ENCODE measurements at places on chromosomes 6 and 20.

GRCh38 chr20:3846378-3846739 is 275 bp upstream of the MAVS start:
- no peak for DNase-seq

- DNase-seq: no peak
Observed at GRCh38 chr6:128150376-128150775, 249.5 kb upstream of the THEMIS start.

DNA sequence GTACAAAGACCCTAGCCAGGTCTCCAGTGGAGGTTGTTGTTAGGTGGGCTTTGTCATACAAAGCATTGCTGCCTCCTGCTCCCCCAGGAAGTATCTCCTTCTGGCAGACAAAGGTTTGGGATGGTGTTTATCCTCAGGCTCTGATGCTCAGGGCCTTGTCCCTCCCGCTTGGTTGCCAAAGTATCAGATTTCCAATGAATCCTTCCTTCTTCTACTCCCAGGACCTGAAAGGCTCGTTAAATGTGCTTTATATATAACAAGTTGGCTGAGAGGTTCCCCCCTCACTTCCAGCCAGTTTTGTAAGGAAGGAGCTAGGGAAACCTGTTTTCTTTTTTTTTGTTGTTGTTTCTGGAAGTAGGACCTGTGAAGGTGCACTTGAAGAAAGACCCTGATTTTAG is 14.4 kb downstream of the PTK7 start:
- DNase-seq: no peak

DNA sequence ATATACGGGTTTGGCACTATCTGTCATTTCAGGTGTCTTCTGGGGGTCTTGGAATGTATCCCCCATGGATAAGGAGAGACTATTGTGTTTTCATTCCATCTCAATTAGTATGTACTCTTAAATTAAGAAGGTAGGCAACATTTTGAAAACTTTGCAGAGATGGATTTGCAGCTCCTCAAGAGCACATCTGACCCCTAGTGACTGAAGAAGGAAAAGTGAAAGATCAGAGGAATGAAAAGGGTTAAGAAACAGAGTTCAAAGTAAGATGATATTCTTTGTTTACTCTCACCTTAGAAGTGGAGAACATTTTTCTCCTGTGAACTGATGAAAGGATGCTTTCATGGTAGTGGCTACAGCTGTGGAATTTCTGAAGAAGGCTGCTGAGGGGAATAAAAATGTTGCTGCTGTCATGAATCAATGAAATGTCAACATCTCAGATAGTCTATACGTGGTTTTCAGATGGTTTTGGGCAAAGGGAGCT is 41.5 kb downstream of the SH3BGRL2 start:
- no peak for DNase-seq

DNA sequence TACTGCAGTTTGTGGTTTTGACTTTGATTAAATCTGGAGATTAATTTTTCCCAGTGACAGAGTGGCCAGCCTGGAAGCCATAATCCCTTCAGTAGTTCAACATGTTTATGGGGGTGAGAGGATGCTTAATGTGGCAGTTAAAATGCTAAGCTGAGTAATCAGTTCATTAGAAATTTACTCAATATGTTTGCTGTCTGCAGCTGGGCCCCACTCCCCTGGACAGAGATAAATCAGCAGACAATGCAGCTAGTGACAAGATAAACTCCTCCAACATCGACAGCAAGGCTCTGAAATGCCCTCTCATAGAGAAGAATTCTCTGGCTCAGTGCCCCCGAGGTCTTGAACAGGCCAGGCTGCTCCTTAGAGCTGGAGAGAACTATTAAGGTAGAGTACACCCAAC is 101.9 kb downstream of the LRFN2 start:
- DNase-seq: no peak

DNA sequence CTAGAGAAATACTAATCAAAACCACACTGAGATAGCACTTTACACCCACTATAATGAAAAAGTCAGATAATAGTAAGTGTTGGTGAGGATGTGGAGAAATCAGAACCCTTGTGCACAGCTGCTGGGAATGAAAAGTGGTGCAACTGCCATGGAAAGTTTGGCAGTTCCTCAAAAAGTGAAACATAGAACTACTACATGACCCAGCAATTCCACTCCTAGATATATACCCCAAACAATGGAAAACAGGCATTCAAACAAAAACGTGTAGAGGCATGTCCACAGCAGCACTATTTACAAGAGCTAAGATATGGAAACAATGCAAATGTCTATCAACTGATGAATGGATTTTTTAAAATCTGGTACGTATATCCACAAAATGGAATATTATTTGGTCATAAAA is 117.5 kb upstream of the C6orf118 start:
- DNase-seq: no peak

DNA sequence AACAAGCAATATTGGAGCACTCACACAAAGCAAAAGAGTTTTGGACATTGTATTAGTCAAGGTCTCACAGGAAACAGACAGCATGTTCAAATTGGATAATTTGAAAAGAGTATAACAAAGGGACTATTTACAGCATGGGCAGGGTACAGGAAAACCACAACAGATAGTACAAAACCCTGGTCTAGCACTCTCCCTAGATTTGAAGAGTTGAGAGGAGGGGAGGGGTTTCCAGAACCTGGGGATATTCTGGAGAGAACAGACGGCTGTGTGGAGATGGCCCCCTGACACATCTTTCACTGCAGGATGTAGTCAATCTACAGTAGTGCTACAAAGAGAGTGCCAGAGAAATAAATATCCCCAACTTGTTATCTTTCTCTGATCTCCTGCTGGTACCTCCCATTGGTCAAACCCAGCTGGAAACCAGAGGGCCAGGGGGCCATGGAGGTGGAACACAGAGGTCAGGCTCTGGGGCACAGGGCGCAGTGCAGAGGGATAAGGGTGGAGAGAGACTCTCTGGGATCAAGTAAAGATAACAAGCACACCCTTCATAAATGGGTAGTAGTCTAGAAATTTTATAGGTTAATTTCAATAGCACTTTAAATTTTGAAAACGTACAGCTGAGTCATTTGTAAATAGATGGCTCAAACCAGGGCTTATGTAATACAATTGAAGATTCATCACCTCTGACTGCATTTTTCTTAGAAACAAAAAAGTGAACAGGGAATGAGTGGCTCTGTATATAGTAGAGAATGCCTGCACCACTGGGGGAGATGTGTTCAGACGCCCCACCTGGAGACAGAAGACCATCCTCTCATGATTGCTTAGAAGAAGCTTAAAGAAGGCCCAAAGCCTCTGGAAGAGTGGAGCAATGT is 25.7 kb downstream of the RCAN2 start:
- DNase-seq: no peak

- no peak for DNase-seq
Observed at GRCh38 chr6:155466539-155466938, 10.9 kb upstream of the NOX3 start.

DNA sequence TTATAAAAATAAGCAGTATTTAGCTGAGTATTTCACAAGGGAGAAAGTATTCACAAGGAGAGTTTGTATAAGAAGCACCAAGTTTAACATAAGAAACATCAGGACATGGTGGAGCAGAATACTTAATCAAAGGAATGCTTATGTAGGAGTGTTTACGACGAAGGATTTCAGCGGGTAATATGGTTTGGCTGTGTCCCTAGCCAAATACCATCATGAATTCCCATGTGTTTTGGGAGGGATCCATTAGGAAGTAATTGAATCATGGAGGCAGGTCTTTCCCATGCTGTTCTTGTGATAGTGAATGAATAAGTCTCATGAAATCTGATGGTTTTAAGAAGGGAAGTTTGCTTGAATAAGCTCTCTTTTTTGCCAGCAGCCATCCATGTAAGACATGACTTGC is 1099.1 kb upstream of the ADGRB3 start:
- DNase-seq: no peak

DNA sequence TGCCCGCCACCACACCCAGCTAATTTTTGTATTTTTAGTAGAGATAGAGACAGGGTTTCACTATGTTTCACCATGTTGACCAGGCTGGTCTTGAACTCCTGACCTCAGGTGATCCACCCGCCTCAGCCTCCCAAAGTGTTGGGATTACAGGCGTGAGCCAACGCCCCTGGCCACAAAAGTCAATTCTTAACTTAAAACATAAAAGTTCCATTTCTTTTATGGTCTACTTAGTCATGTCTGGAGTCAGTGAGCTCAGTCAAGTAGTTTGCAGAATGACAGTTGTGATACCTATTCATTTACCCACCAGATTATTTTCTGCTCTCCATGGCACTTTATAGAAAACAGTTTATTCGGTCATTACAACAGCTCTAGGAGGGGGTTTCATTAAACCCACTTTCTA is 103.1 kb upstream of the ESR1 start:
- no peak for DNase-seq

DNA sequence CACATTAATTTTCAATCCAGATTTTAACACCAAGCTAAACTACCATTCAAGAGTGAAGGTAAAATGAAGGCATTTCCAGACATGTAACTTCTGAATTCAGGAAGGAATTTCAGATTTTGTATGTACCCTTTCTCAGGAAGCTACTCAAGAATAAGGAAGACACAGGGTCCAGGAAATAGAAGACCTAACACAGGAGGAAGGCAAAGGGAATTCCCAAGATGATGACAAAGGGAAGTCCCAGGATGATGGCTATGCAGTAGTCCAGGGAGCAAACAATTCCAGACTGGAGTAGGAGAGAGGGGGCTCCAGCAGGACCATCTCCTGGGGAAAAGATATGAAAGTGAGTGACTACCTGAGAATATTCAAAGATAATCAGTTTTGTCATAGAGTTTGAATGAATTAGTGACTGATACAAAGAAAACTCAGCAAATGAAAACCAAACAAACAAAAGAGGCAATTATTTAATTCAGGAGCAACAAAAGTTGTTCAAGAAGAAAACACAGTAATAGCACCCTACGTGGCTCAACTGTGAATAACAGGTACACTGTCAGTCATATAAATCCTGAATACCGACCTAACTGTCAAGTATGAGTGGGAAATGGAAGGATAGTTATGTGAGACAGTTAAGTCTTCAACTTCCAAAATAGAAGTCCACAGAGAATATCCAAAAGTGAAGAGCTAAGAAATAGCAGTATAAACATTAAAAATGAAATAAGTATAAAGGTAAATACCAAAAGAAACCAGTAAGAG is 4.0 kb downstream of the RNF24 start:
- no peak for DNase-seq

GRCh38 chr20:20341371-20341770 is 26.5 kb upstream of the INSM1 start:
- DNase-seq: no peak

DNA sequence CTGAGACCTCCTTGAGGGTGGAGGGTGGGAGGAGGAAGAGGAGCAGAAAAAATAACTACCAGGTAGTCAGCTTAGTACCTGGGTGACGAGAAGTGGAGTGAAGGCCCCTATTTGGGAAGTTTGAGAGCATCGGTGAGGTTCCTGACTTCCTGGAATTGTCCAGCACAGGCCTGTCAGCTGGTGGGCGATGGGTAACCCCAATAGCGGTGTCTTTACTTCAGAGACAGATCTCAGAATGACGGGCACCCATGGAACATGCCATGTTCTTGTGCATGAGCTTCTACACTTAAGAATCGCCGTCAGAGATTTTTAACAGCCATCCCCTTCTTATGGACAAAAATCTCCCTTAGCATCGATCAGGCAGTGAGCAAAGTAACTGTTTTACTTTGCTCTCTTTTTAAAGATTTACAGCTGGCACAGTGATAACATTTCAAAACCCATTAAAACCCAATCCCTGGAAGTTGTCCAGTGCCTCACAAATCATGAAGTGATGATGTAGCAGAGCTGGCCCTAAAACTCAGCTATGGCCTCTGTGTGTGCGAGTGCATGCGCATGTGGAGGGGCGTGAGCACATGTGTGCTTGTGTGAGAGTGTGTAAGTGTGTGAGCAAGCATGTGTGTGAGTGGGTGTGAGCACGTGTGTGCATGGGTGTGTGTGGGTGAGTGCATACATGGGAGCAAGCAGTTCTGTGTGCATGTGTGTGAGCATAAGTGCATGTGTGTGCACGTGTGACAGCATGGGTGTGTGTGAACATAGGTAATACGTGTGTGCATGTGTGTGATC is 85.2 kb downstream of the DLL1 start:
- no peak for DNase-seq

DNA sequence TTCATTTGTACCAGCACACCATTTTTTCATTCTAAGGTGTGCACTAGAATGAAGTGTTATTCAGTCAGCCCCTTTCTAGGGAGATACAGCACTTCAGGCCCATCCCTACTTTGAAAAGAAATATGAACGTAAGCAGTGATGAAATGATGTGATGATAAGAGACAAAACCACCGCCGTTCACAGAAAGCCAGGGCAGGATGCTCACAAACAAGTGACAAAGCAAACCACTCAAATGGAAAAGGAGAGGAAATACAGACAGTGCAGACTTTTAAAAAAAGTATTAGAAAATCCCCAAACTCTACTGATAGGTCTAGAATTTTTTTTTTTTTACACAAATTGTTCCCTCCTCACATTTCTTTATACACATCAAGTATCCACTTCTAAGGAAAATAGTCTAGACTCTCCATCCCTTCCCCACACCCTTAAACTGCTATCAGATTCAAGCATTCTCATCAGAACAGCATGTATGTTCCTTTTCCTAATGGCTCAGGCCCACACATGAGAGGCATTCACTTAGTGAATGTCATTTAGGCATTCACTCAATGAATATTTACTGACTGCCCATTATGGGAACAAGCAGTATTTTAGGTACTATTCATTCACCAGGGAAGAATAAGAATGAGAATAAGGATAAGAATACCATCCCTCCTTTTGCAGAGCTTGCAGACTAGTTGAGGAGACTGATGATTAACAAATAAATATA is 243.5 kb downstream of the GMPR start:
- no peak for DNase-seq

- no peak for DNase-seq
Observed at GRCh38 chr20:55140631-55141030, 665.2 kb downstream of the DOK5 start.

- DNase-seq: no peak
Observed at GRCh38 chr6:6176586-6177228, 143.8 kb downstream of the F13A1 start.

GRCh38 chr6:114084327-114084890 is 113.5 kb upstream of the HDAC2 start:
- DNase-seq: no peak

DNA sequence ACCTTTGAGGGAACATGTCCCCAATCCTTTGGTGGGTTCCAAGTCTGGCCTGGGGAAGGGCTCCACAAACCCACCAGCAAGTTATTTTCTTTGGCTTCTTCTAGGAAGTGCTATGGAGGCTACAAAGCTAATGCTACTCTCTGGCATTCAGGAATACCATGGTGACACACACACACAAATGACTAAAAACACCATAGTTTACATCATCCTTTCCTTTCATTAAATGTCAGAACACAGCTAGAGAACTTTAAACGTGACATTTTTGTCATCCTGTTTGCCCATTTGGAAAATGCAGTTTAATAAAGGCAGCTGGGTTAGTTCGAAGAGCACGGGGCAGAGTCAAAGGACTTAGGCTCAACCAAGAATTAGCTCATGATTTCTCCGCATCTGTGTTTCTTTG is 40.2 kb upstream of the PROKR2 start:
- DNase-seq: no peak

Data from cortex of kidney (tissue), 1 donor.